ENCODE measurements at places on chromosomes 6 and 20.

DNA sequence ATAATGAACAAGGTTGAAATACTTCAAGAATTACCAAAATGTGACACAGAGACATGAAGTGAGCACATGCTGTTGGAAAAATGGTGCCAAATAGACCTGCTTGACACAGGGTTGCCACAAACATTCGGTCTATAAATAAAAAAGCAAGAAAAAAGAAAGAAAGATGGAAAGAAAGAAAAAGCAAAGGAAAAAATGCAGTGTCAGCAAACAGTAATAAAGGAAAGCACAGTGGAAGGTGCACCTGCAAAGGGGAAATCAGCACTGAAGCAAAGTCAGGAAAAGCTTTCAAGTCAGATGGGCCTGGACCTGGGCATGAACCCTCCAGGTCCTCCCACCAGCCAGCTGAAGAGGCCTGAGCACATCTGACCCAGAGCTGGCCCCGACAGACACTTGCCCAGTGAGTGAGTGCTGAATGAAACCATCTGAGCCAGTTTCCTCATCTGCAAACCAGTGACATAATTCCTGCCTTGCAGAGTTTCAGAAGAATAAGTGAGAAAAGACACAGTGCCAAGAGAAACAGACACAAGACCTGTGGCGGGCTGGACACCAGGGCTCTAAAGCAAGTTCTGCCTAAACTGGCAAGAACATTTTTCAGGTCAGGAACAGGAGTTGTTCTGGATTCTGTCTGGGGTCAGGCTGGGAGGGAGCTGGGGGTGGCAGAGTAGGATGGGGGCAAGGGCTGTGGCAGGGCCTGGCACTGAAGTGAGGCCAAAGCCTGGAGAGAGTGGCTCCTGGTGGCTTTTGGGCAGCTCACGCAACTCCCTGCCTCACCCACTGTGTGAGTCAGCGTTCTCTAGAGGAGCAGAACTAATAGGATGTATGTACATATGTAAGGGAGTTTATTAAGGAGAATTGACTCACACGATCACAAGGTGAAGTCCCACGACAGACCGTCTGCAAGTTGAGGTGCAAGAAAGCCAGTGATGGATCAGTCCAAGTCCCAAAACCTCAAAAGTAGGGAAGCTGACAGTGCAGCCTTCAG lies 23.9 kb upstream of the MICB start:
- no peak for DNase-seq

GRCh38 chr6:128882560-128882959 lies 378 bp upstream of the LAMA2 start:
- DNase-seq, result no peak

- DNase-seq, result no peak
Observed at GRCh38 chr20:50188879-50189680, 1.6 kb upstream of the CEBPB start.

DNA sequence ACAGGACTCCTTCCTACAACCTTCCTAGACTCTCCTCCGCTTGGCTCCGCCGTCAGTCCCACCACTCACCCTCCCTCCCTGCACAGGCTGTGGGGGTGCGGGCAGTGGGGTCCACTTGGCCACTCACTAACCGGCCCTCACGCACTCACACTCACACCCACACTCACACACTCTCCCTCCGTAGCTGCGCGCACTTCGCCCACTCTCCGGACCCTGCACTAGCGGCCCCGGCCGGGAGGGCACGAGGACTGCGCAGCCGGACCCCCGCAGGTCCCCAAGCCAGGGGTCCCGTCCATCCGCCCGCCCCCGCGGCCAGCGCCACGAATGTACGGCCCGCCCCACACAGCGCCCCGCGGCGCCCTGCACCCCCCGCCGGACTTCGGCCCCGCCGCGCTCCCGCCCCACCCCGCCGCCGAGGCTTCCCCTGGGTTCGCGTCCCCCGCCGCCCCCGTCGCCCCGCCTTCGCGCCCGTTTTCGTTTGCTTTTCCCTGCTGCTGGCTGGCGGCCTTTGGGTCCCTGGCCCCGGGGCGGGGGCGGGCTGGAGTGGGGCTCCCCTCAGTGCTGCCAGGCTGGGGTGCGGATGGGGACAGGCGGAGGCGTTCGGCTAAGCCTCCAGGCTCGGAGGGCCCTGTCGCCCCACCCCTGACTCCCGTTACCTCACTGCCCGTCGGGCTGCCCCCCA lies 23.0 kb upstream of the SLC22A7 start:
- no peak for DNase-seq

DNA sequence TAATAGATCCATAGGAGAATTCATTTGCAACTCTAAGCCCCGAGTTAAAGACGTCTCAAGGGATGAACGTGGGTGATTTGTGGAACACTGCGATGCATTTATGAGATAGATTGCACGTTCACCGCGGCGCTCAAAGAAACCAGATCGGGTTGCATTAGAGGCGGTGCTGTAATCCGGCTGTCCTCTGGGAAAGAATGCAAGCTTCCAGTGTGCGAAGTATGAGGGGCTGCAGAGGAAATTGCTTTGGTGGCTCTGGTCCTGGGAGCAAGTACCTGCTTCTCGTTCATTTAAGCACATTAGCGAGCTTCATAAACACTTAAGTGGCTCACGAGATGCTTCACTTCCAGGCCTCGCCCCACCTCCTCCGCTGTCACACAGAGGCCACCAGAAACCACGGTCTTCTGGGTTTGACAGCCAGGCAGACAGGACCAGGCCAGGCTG lies 182.3 kb downstream of the CDH4 start:
- no peak for DNase-seq

DNA sequence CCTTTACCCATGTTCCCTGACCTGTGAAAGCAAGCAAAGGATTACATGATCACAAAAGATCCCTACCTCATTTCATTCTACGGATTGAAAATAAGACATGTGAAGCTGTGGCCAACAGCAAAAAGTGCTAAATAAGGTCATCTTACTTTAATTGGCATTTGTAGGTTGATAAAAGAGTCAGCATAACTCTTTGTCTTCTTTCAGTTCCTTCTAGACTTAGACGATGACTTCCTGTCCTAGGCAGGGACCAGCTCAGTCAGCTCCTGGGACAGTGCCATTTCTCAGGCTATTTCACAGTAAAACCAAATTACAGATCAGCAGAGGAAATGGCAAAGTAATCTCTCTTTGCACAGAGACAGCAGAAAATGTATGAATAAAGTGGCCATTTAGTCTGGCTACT lies 480.7 kb downstream of the RFPL4B start:
- DNase-seq, result no peak

- DNase-seq, result no peak
Observed at GRCh38 chr6:30571762-30572082, 480 bp downstream of the ABCF1 start.

DNA sequence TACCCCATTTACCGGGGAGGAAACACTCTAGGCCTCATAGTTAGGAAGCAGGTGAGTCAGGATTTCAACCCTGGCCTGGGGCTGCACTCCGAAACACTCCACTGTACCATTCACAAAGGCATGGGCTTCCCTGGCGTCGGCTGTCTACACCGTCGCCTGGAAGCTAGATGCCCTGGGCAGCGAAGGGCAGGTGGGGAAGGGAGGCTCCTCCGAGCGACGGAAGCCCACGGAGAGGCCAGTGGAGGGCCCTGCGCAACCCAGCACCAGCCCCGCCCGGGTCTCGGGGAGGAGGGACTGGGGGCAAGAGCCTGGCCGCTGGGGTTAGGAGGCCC lies 16.1 kb downstream of the SDCBP2 start:
- no peak for DNase-seq

GRCh38 chr6:122818866-122819265 lies 29.8 kb downstream of the SMPDL3A start:
- no peak for DNase-seq

- DNase-seq, result no peak
Observed at GRCh38 chr6:84139311-84139710, 88.1 kb downstream of the CEP162 start.

DNA sequence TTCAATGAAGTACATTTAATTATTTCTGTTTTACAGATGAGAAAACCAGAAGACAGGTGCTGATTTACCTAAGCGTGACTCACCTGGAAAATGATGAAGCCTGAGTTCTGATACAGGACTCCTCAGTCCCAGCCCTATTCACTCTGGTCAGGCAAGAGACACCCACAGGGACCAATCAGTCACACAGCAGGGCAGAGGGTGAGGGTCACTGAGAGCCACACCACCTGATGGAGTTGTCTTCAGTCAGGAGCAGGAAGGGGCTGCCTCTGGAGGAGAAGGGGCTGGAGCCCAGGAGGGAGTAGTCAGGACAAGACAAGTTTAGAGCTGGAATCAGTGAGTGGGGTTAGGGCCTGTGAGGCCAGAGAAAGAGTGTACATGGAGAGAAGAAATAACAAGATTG lies 251.2 kb upstream of the MOCS1 start:
- DNase-seq, result no peak

DNA sequence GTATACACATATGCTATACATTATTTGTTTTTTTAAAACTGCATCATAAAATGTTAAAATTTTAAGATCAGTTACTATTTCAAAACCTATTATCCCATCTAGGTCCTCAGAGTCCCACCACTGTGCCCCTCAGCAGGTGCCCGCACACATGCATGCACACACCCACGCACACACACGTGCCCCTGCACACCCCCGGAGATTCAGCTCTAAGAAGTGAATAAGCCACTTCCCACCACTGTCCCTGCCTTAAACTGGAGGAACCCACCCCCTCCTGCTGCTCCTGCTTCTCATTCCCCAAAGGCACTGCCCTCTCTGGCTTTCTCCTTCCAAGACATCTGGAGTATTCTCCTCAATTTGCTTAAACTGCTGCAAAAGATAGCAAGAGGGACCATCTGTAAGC lies 5.4 kb upstream of the FAM210B start:
- DNase-seq, result no peak

DNA sequence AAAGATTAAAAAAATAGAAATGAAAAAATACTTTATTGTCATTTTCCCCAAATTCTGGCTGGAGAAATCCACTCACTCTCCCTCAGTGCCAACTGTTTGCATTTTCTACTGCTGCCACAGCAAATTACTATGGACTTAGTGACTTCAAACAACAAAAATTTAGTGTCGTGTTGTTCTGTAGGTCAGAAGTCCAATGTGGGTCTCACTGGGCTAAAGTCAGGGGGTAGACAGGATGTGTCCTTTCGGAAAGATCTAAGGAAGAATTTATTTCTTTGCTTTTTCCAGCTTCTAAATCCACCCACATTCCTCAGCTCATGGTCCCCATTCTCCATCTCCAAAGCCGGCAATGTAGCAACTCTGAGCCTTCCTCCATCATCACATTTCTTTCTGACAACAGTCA lies 453.3 kb downstream of the KIF16B start:
- DNase-seq, result no peak

- DNase-seq, result no peak
Observed at GRCh38 chr6:110688661-110689268, 126.5 kb downstream of the CDK19 start.

DNA sequence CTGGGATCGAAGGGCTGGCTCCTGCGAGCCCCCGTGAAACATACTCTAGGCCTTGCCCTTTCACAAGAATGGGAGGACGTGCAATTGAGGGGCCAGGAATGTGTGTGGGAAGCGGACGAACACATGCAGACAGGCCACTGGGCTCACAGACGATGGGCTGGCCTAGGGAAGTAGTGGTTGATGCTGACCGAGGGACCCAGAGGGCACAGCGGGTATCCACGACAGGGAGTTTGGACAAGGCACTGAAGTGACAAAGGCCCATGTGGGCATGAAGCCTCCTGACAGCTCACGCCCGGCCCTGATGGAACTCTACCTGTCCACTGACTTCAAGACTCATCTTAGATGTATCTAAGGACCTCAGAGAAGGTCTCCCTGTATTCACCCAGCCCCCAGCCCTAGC lies 52.2 kb downstream of the MYH7B start:
- DNase-seq, result no peak

DNA sequence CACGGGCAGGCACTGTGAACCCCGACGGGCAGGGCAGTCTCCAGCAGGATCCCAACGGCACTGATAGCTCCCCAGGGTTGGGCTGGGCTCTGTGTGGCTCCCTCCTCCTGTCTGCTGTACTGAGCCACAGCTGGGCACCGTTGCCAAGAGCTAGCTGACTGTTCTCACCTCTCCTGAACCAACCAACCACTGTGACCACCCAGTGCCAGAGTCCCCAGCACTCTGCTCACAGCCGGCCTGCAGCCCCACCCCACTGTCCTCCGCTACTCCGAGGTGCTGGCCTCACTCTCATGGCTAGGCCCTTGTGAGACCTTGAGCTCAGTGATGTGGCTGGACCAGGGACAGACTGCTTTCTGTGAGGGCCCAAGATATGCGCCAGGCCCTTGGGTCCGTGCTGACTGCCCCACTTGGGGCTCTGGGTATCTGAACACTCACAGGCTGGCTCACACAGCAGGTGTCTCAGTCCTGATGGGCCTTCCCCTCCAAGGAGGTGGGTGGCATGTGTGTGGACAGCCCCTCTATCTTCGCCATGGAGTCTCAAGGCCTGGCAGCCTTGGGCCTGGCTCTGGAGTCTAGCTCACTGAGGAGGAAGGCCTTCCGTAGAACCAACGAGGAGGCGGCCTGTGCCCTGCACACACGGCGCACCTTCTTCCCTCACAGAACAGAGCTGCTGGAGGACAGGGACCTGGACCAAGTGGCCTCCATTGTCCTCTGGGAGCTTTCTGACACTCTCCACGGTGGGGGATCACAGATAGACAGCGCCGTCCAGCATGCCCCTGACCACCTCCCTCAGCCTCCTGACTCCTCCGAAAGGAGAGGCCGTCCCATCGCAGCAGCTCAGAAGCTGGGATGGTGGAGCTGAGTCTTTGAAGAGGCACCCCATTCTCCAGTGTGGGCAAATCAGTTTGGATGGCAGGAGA lies 53.5 kb downstream of the TCP11 start:
- no peak for DNase-seq

DNA sequence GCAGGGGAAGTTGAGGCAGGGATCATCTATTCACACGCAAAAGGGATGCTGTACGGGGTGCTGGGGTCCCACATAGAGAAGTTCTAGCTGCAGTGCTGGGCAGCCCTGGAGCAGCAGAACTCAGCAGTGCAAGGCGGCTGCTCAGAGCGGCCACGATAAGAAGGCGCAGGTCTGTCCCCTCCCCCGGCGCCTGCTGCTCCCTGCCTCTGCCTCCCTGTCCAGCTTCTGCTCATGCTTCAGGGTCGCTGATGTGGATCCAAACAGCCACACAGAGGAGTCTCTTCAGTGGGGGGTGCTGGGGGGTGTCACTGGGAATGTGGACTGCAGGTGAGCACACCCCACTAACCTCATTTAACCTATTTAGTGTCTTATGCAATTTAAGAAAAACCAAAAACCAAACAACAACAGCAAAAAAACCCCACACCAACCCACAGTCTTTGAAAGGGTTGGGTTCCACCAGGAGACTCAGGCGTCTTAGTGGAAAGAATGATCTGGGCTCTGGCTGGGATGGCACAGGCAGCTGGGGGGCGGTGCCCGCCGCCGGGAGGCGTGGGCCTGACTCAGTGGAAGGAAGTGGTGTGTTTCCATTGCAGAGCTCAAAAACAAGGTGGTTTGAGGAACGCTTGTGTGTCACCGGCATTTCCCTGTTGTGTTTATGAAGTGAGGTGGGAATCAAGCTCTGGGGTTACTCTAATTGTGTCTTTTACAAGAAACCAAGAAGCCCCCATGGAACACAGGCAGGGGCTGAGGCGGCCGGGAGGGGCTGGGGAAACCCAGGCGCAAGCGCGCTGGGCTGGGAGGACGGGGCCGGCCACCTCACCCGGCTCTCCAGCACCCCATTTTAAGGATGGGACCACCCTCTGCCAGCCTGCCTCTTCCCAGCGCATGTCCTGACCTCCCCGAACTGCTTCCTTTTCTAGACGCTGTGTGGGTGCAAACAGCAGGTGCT lies 55.1 kb downstream of the IRF4 start:
- peak; percentile 88 for DNase-seq
